ENCODE measurements at places on chromosomes 2 and 18. TPM values are rescaled to one million over a fixed set of nuclear protein-coding genes. Genes with fewer than 3 reads are reported as not detected.

The RAB6C gene
- 0.16 TPM for total RNA-seq

The ATG4B gene
- 39.9 TPM for total RNA-seq

The KYNU gene
- 1.0 TPM for total RNA-seq

The CYS1 gene
- total RNA-seq, result 3.3 TPM

DNA sequence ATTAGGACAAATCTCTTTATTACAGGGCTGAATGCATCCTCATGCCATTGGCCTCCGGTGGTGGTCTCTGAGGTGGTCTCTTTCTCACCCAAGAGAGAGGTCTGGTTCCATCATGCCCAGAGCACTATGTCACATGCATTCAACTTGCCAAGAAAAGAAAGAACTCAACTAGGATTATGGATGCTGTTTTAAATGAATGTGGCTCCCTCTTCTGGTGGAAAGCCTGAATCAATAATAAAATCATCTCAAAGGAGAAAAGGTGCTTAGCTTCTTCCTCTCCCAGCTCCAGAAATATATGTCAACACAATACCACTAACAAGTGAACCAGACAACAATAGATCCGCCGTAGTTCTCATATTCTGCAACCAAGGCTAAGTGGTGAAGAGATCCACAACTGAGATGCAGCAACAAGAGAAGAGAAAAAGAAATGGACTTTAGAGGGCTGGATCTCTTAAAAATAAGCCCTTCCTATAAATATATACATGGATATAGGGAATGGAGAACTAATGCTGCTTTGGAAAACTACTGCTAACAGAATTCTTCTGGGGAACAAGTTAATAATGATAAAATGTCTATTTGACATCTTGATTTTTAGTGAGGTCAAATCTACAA is 396.8 kb downstream of the NCKAP5 start:
- no peak for DNase-seq
- no peak overlapping the region for H3K4me3 ChIP-seq
- H3K36me3 ChIP-seq, result no peaks in the 10 kb centered on the region
- H3K27ac ChIP-seq, result no peak overlapping the region

GRCh38 chr2:240898108-240898730 is 2.3 kb upstream of the MAB21L4 start:
- peaks cover 36% of the 10 kb centered on the region for H3K4me1 ChIP-seq
- H3K27ac ChIP-seq, result peak overlapping the region; percentile 90
- no peaks in the 10 kb centered on the region for H3K36me3 ChIP-seq
- peak; percentile 53 for DNase-seq

DNA sequence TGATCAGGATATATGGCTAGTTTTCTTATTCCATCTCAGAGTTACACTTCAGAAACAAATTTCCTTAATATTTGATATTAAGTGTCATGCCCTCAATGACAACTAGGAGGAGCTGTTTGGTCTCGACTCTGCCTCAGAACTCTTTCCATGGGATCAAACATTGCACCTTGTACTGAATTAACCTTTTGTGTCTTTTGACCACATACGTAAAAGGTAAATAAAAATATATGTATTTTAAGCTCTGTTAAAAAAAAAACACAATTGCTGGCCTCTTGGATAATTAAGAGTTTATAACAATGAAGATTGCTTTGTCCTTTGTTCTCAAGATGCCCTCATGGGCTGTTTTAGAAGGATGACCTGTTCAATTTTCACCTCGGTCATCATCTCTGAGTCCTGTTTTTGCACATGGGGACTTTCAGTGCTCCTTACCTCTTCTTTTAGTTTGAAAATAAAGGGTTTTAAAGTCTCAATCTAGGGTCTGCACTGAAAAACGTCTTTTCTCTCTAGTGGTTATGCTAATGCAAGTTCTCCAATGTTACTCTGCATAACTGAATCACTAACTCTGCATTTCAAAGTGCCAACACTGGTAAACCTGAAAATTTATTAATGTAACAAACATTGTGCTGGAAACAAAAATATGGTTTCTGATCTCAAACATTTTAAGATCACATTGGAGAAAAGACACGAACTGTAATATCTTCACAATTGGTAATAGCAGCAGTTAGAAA is 18.8 kb upstream of the FN1 start:
- H3K27me3 ChIP-seq, result no peaks in the 10 kb centered on the region
- no peak overlapping the region for H3K4me3 ChIP-seq
- no peak overlapping the region for H3K27ac ChIP-seq
- H3K4me1 ChIP-seq, result no peaks in the 10 kb centered on the region
- no peak for DNase-seq
- no peaks in the 10 kb centered on the region for H3K36me3 ChIP-seq

GRCh38 chr2:43312755-43313641 is 86.6 kb upstream of the ZFP36L2 start:
- no peaks in the 10 kb centered on the region for H3K27me3 ChIP-seq
- H3K4me1 ChIP-seq, result peaks cover 28% of the 10 kb centered on the region
- peak overlapping the region; percentile 76 for H3K27ac ChIP-seq
- no peak for DNase-seq
- no peaks in the 10 kb centered on the region for H3K36me3 ChIP-seq

- H3K4me3 ChIP-seq, result no peak overlapping the region
- peaks cover 5% of the 10 kb centered on the region for H3K4me1 ChIP-seq
- H3K36me3 ChIP-seq, result no peaks in the 10 kb centered on the region
- no peaks in the 10 kb centered on the region for H3K27me3 ChIP-seq
- no peak for DNase-seq
- H3K27ac ChIP-seq, result no peak overlapping the region
These were observed 13.3 kb upstream of the PRELID3A start for GRCh38 chr18:12394428-12394827.

GRCh38 chr2:208006337-208006736 is 19.0 kb downstream of the PLEKHM3 start:
- H3K27ac ChIP-seq, result peak overlapping the region; percentile 17
- H3K27me3 ChIP-seq, result no peaks in the 10 kb centered on the region
- peaks cover 4% of the 10 kb centered on the region for H3K36me3 ChIP-seq

DNA sequence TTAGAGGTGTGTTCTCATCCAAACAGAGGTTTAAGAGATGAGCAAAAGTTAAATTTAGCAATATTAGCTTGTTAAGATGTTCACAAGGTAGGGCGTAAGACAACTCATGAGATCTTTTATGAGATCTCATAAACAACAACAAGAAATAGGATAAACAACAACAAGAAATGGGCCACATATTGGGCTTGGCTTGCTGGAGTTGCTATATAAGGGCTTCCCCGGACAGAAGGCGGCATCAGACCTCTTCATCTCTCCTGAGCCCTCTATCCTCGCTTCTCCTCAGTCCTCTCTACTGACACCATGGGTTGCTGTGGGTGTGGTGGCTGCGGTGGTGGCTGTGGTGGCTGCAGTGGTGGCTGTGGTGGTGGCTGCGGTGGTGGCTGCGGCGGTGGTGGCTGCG is at the start of gene SCYGR8:
SCYGR8 (plus strand) TSS at position 301 of the 400 bp plus-strand sequence; CDS start at position 301, 0 bp downstream.
- no peak within 1 kb of the TSS for H3K27ac ChIP-seq
- H3K4me1 ChIP-seq, result no peaks in the 10 kb centered on the region
- no peaks in the 10 kb centered on the region for H3K36me3 ChIP-seq
- DNase-seq, result no peak

GRCh38 chr2:238418196-238418998 is 8.3 kb upstream of the ASB1 start:
- no peak overlapping the region for H3K27ac ChIP-seq
- H3K36me3 ChIP-seq, result no peaks in the 10 kb centered on the region
- H3K27me3 ChIP-seq, result peaks cover 60% of the 10 kb centered on the region
- H3K4me1 ChIP-seq, result peaks cover 36% of the 10 kb centered on the region
- no peak for DNase-seq
- no peak overlapping the region for H3K4me3 ChIP-seq

DNA sequence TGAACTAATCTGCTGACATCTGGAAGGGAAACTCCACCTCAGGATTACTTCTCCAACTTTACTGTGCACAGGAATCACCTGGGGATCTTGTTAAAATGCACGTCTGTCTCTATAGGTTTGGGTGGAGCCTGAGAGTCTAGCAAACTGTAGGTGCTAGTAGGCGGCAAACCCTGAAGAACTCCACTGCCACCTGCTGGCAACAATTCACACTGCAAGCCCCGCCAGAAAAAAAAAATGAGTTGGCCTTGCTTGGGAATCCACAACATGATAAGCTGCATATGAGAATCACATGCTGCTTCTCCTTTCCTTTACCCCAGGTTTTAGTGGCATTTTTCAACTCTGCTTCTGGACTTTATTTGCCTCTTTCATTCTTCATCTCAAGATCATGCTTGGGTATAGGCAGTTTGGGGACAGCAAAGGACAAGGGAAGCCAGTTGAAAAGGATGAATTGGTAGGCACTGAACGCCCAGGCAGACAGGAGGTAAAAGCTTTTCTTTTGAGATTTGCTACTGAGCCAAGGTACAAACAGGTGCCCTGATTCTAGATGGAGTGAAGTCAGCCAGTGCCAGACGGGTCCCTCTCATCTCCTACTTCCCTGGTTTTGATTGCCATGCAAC is 88.8 kb downstream of the VIT start:
- H3K4me1 ChIP-seq, result peaks cover 17% of the 10 kb centered on the region
- no peaks in the 10 kb centered on the region for H3K27me3 ChIP-seq
- peak; percentile 27 for DNase-seq
- H3K36me3 ChIP-seq, result no peaks in the 10 kb centered on the region
- H3K4me3 ChIP-seq, result no peak overlapping the region

GRCh38 chr18:40546875-40547274 is 1408.2 kb upstream of the PIK3C3 start:
- no peak overlapping the region for H3K27ac ChIP-seq
- no peaks in the 10 kb centered on the region for H3K36me3 ChIP-seq
- no peak overlapping the region for H3K4me3 ChIP-seq
- no peak for DNase-seq
- H3K4me1 ChIP-seq, result no peaks in the 10 kb centered on the region

- H3K36me3 ChIP-seq, result no peaks in the 10 kb centered on the region
- no peak overlapping the region for H3K27ac ChIP-seq
- no peaks in the 10 kb centered on the region for H3K27me3 ChIP-seq
- H3K4me3 ChIP-seq, result no peak overlapping the region
- no peak for DNase-seq
These were observed 2.7 kb upstream of the ESPNL start for GRCh38 chr2:238097201-238097987.

- no peaks in the 10 kb centered on the region for H3K4me1 ChIP-seq
- H3K27me3 ChIP-seq, result no peaks in the 10 kb centered on the region
- no peak overlapping the region for H3K4me3 ChIP-seq
These were observed 6.2 kb upstream of the RNU2-63P start for GRCh38 chr2:88022669-88022921.

DNA sequence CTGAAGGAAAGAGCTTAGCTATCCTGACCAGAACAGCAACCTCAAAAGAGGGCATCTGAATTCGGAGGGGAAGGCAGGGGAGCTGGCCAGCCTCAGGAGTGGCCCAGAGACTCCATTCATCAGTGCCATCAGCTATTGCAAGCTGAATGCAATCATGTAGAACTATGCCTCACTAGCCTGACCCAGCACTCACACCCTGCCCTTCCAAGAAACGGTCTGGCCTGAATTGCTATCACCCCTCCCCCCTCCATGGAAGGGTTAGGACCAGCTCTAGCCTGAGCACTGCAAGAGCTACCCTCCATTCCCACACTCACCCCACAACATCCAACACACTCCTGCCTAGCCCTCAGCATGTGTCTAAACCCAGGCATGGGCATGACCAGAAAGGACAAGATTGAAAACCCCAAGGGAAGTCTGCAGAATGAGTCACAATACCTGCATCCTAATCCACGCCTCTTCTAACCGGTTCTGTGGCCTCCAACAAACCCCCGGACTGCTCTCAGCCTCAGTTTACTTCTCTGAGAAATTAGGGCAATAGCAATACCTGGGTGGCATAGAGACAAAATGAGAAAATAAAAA is 120.3 kb downstream of the BCL11A start:
- peaks cover 24% of the 10 kb centered on the region for H3K4me1 ChIP-seq
- no peak overlapping the region for H3K4me3 ChIP-seq
- H3K27me3 ChIP-seq, result no peaks in the 10 kb centered on the region
- no peak overlapping the region for H3K27ac ChIP-seq
- no peaks in the 10 kb centered on the region for H3K36me3 ChIP-seq
- DNase-seq, result no peak

DNA sequence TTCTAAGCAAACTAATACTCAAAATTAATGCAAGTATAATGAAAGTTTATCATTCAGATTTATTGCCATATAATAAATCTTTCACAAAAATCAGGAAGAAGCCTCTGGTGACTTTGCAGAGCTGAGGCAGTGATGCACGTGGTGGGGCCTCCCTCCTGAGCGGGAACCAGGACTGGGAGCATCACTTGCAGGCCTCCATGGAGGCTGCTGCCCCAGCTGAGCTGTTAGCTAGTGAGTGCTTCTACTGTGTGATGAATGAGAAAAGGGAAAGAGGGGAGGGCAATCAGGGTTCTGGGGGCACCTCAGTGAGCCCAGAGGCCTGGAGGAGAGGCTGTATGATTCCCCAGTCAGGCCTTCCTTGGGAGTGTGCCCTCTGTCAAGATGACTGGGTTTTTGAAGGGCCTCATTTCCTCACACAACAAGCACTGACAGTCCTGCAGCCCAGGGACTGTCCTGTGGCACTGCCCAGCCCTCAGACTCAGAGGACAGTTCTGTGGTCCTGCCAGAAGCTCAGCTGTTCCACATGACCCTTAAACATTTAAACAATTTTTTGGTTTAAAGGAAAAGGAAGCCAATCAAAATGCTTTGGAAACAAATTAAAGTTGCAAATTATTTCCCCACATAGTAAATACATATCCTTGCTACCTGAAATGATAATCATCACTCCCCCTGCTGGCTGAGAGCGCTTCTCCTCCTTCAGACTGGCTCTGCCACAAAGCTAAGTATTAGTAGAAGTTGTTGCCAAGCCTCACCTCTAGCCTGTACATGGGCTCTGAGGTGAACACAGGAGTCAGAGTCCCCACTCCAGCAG is 90.9 kb upstream of the SMAD7 start:
- H3K27ac ChIP-seq, result no peak overlapping the region
- H3K4me1 ChIP-seq, result peaks cover 7% of the 10 kb centered on the region
- no peak overlapping the region for H3K4me3 ChIP-seq
- peak; percentile 58 for DNase-seq
- H3K36me3 ChIP-seq, result peaks cover 34% of the 10 kb centered on the region

DNA sequence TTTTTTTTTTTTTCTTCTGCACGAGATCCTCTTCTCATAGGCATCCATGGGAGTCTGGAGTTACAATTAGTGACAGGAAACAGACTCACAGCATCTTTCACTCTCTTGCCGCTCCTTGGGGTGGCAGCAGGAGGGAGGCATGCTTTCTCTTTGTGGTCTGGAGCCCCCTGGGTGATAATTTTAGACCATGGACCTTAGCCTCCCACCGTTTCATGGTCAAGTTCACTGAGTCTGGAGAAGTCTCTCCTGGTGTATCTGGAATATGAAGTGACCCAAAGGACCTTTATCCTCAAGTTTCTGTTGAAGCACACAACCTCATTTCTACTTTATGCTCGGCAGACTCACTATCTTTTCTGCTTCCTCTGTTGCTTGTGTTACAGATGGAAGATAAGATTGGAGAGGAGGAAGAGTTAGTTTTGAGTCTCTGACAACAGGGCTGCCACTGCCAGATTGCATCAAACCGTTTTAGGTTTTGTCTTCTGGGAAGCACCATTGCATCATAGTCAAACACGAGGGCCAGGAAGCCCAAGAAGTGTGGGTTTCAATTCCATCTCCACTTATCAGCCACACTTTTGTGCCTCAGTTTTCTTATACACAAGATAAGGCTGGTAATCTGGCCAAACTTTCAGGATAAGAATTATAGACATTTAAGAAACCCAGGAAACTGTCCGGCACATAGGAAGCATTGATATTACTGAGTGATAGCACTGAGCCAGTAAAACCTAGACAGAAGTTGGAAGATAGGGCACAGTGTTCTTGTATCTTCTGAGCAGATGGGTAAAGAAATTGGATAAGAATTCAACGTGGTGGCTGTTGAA is 62.3 kb downstream of the ADCYAP1 start:
- DNase-seq, result no peak
- no peaks in the 10 kb centered on the region for H3K36me3 ChIP-seq
- H3K4me3 ChIP-seq, result no peak overlapping the region
- no peaks in the 10 kb centered on the region for H3K4me1 ChIP-seq
- no peak overlapping the region for H3K27ac ChIP-seq
